ENCODE measurements at places on chromosomes 13 and 19.

GRCh38 chr19:44824761-44825160 is 15.9 kb downstream of the BCAM start:
- no peak for DNase-seq

DNA sequence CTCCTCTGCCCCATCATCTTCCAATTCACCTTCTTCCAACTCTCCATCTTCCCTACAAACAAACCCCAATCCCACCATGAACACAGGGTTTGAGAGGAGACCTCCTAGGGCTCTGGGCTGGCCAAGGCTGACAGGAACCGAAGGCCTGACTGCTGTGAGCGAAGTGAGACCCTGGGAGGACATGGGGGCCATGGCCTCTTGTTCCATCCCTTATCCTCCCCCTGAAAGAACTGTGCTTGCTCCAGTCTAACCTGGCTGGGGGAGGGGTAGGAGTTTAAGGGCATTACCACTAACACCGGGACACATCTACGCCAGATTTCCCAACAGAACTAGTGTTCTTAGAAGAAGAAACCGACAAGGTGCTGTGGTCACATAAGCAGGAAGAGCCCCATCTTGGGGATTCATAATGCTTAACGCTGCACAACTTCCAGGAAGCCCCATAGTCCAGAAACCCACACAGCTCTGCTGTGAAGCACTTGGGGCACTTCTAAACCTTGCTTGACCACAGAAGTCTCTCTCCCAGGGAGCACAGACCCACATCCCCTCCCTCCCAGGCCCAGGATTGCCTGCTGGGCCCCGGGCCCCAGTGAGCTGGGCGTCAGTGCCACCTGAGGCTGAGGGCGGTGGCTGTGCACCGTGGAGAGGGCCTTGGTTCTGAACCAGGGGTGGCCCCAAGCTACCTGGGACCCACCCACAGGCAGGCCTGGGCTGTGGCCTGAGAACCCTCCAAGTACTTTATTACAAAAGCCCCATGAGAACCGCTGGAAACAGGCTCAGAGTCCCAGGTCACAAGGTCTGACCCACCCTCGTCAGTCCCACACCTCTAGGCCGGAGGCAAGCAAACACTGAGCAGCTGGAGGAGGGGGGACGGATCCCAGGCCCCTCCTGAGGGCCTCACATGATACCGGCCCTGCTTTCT is 18.8 kb downstream of the ZC3H4 start:
- no peak for DNase-seq

DNA sequence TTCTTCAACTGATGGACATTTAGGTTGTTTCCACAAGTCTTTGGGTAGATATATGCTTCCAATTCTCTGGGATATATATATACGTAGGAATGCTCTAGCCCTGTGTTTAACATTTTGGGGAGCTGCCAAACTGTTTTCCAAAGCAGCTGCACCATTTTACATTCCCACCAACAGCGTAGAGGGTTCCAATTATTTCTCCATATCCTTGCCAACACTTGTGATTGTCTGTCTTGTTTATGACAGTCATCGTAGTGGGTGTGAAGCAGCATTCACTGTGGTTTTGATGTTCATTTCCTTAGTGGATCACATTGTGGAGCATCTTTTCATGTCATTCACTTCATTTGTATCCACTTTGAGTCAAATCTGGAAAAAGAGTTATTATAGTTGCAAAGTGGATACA is 4.7 kb upstream of the CBLC start:
- DNase-seq = no peak

DNA sequence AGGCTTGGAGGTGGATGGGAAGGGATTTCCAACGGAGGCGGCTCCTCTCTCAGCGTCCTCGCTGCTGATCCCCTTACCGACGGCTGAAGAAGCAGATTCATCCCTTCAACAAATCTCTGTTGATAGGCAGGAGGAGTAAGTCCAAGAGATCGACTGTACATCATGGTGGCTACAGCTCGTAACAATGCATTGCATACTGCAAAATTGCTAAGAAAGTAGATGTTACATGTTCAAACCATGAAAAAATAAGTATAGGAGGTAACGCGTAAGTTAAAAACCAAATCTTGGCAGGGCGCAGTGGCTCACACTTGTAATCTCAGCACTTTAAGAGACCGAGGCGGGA is 468 bp upstream of the SLC39A3 start:
- no peak for DNase-seq

GRCh38 chr13:104001766-104002165 is 935.5 kb upstream of the SLC10A2 start:
- DNase-seq = no peak

- no peak for DNase-seq
These were observed 222.8 kb upstream of the OBI1 start for GRCh38 chr13:78881751-78882150.

GRCh38 chr13:76499891-76500290 is 386.3 kb downstream of the KCTD12 start:
- no peak for DNase-seq

DNA sequence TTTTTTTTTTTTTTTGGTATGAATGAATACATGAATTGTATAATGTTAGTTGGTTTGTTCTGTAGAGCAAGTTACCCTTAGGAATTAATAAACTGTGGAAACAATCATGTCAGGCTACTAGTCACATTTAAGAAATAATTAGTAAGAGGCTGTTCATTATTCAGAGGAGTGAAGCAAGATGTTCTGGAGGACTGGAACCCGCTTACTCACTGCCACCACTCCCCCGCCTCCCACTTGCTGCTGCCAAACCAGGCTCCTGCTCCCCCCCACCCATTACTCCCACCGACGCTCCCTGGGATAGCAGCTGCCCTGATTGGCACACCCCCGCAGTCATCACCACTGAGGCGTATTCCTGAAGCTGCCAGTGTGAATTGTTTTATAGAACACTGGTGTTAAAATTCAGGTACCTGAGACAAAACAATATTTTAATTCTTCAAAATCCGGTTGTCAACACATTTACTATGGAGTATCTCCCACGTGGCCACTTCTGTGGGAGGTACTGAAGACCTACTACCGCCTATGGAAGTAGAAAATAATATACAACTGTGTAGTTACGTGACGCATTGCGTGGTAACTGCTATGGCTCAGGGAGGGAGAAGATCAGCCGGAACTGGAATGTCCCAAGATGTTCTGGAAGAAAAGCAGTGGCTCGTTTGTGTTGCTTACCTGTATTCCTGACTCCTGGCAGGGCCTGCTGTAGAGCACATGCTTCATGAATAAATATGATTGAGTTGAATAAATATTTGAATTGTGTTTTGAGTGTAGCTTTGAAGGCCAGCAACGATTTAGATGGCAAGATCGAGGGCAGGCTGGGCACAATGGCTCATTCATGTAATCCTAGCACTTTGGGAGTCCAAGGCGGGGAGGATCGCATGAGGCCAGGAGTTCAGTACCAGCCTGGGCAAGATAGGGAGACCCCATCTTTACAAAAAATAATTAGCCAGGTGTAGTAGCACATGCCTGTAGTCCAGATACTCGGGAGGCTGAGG is 1.7 kb downstream of the DPY19L3 start:
- DNase-seq = no peak

- no peak for DNase-seq
These were observed 21.9 kb upstream of the WTIP start for GRCh38 chr19:34459614-34460013.

DNA sequence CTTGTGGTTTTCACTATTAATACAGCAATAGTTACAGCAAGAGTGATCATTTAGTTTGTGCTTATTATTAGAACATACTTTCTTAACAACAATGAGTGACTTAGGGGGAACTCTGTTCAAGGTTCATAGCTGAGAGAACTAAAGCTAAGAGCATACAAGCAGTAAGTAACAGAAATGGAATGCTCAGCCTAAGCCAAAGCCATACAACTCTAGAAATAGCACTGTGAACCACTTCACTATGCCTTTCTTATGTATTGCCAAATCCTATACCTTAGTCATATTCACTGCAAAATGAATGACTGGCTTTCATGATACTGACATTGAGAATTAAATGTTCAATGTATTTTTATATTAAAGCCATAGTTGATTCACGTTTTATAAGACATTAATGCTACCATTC is 599.7 kb upstream of the SLITRK1 start:
- no peak for DNase-seq

DNA sequence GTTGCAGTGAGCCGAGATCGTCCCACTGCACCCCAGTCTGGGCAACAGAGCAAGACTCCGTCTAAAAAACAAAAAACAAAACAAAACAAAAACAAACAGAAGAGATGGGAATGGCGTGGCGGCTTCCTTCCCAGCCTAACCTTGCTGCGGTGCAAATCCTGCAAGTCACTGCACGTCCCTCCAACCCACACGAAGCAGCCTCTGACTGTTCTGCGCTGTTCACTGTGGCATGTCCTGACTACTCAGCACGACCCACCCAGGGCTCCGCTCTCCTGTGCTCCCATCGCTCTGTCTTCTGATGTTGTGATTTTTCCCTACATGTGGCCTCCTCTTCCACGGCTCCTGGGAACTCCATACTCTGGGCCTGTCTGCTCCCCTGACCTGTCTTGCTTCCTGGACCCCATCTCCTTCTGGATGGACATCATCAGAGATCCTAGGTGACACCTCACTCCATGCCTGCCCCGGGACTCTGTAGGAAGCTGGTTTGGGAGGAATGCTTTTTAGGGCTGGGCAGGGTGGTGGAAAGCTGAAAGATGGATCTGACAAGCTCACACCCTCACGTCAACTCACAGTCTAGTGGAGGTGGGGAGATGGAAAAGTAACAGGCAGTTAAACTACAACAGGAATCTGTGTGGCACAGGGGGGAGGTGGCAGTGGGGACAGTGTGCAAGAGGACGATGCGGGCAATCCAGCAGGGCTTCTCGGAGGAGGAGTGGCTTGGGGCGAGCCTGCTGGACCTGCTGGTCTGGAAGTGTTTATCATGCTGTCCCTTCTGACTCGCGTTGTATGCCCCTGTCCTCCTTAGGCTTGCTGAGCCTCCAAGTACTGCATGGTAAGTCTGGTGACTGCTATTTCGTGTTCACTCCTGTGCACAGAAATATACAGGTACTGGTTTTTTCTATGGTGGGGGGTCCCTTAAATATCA is 18.8 kb downstream of the ZSCAN5A start:
- no peak for DNase-seq

- DNase-seq = no peak
These were observed 9.9 kb downstream of the SPACA6 start for GRCh38 chr19:51702825-51703574.

Measured in activated T-cell treated with anti-CD3 and anti-CD28 coated beads for 1 hour (primary cell).